ENCODE measurements at places on chromosomes 5 and 9.

DNA sequence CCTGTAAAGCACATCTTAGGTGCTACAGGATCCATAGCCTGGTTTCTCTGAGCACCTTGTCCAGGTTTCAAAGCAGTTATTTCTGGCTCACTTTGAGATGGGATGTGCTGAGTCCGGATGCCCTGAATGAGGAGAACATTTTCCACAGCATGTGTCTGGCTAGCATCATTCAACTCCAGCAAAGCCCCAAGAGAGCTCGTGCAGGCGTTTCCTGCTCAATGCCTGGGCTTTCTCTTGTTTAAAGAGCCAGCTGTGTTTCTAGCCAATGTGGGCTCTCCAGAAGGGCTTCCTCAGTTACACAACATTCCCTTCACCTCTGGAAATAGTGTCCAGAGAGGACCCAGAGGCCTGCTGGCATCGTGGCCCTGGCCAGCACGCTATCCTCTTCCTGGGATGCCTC lies 411.7 kb downstream of the DMAC1 start:
- DNase-seq = no peak

- no peak for DNase-seq
These were observed 580 bp upstream of the PRRX2 start for GRCh38 chr9:129664746-129665388.

DNA sequence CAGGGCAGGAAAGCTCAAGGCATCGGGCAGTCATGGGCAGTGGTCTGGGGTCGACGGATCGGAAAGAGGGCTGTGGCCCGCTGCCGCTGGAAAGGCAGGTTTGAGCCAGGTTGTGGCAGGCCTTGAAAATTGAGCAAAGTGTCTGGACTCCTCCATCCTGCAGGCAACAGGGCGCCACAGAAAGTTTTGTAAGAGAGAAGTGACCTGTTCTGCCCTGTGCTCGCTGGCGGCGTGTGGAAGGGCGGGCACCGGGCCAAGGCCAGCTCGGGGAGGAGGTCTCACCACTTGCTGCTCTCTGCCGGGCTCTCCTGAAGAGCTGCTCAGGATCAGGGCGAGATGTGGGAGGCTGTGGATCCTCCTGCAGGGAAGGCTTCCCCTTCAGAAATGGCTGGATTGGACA lies 41.4 kb upstream of the FAT2 start:
- no peak for DNase-seq

DNA sequence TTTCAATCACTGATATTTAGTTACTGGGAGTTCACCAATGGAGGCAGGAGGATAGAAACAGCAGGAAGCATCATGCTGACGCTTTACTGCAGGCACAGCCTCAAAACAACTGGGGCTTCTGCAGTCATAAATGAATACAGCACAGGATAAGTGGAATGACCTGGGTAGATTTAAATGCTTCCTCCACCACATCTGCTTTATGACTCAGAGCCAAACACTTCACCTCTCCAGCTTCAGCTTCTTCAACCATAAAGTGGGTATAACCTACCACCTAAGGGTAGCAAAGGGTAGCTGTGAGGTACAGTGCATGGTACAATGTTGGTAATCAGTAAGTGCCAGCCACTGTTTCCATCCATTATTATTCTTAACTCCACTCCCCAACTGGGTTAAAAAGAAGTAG lies 28.4 kb downstream of the RASEF start:
- no peak for DNase-seq

DNA sequence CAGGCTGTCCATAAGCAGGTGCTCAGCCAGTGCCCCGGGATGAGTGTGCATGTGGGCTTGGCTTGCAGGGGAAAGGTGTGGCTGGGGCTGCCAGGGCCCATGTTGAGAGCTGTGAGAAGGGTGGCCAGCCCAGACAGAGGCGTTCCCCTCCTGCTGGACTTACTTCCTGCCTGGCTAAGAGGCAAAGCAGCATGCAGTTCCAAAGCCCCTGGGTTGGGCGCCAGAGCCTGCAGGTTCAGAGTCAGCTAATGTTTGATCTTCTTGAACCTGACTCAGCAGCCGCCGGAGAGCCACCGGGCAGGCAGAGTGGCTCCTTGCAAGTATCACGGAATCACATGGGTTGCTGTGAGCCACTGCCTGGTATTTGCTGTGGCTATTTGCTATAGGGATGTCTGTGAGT lies 168.4 kb upstream of the MAP1B start:
- no peak for DNase-seq

GRCh38 chr9:111151537-111151936 lies 113.3 kb upstream of the LPAR1 start:
- DNase-seq = no peak

DNA sequence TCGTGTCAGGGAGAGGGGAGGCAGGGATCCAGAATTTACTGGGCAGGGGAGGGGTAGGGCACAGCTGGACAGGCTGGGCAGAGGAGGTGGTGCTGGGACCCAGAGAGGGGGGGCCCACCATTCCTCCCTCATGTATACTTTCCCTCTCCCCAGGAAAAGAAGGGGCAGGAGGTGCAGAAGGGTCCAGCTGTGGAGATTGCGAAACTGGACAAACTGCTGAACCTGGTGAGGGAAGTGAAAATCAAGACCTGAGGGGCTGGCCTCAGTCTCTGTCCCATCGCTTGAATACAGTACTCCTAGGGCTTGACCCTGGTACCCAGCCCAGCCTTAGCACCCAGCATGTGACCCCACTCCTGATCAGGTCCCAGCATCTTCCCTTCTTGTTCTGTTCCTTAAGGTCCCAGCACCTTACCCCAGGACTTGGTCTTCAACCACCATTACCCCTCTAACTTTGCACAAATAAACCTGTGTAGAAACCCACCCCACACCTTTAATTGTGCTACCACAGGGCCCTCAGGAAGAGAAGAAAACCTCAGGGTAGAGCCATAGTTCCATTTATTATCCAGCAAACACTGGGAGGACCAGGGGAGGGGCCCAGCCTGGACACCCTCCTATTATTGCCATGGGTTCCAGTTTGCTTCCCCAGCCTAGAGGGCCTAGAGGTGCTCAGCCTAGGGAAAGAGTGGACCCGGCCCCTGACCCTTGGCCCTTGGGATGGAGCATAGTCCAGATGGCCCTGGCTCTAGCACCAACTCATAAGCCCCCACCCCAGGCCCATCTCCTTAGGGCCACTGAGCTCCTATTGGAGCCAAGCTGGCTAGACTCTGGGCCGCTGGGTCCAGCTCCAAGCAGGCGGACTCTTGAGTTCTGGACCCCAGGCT lies 2.0 kb downstream of the ENHO start:
- DNase-seq = no peak

GRCh38 chr5:52657247-52657645 lies 130.5 kb upstream of the ITGA1 start:
- no peak for DNase-seq

- no peak for DNase-seq
These were observed 61.3 kb upstream of the SPIN1 start for GRCh38 chr9:88326936-88327335.

GRCh38 chr5:78288246-78288645 lies 6.3 kb downstream of the AP3B1 start:
- DNase-seq = no peak

DNA sequence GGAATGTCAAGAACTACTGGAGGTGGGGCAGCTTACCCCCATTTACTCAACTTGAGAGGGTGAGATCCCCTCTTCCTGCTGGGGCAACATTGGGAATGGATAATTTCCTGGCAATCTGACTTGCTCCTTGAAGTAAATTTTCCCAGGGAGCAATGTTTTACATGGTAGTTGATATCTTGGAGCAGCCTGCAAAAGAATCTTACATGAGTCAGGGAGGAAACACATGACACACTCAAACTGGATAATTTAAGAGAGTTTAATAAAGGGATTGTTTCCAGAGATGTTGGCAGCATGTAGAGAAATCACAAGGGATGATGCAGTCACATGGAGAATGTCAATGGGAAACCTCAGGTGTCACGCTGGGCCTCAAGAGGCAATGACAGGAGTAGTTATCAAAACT lies 212.5 kb downstream of the GAS1 start:
- DNase-seq = no peak

DNA sequence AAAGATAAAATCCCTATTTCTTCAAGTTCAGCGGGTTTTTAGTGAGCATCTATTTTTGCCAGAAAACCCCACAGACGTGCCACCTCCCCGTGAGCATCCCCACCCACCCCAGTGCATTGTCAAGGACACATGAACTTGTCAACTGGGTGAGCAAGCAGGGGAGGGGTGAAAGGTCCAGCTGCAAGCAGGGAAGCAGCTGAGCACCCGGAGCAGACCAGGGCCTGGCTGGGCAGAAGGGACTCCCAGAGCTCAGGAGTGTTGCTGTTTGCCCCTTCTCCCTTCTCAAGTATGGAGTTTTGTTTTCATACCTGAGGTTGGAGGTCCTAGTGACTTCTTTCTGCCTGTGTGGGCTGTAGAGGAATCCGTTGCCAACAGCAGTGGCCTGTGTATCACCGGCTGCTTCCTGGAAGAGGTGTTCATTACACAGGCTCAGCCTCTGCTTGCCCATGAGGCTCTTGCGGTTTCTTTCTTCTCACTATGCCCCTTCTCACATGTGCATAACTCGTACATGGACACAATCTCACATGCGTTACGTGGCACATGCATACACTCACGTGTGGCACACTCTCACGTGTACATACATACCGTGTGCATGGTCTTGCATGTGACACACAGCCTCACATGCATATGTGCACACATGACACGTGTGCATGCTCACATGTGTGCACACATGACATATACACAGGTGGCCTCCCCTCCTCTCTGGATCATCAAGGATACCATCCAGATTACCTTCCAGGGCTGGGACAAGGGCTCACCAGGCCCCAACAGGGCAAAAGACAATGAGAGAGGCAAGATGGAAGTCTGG lies 126.7 kb downstream of the MVB12B start:
- no peak for DNase-seq

- no peak for DNase-seq
These were observed 15.9 kb downstream of the MAN2A1 start for GRCh38 chr5:109705596-109705995.

DNA sequence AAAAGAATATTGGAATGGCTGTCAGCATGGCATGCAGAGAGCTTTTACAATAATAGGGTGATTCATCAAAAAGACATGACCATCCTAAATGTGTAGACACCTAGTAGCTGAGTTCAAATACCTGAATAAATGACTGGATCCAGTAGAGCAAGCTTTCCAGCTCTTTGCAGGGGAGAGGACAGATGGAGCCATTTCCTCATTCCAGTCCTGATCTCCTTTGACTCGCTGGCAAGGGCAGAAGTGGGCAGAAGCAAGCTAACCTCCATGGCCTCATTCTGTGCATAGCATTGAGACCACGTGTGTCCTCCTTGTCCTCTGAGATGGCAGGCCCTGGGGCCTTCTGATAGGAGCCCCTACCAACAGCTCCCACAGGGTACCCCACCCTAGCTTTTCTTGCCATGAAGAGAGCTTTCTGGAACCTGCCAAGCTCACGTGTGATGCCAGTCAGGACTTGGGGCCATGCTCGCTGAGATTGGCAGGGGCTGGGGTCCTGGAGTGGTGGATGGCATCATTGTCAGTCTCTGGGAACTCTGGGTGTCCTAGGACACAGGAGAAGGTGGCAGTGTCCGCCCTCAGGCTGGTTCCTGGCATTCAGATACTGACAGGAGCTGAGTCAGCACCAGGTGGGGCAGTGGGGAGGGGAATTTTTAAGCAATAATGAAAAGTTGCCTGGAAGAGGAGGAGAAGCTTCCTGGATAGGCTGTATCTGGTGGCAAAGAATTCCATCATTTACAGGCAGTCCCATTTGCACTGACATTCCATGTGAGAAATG lies 33.6 kb downstream of the WWC1 start:
- no peak for DNase-seq

GRCh38 chr5:157476702-157477408 lies 16.8 kb downstream of the NIPAL4 start:
- no peak for DNase-seq

- no peak for DNase-seq
These were observed 64.6 kb upstream of the RASGRF2 start for GRCh38 chr5:80895523-80895922.

DNA sequence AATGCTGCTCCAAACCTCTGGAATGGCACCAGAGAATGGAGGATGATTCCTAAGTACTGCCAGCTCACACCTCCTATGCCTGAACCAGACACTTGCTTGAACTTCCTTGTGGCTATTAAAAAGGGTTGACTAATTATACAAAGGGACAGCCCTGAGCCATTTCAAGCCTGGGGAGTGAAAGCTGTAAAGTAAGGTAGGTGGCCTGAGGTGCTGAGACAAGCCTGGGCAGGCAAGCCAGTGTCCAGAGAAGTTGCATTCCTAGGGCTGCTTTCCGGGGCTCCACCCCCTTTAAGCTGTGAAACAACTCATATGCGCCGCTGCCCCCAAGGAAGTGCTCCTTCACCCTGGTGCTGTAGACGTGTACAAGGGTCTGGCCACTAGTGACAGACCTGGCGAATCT lies 79.9 kb upstream of the SLC1A3 start:
- DNase-seq = no peak

DNA sequence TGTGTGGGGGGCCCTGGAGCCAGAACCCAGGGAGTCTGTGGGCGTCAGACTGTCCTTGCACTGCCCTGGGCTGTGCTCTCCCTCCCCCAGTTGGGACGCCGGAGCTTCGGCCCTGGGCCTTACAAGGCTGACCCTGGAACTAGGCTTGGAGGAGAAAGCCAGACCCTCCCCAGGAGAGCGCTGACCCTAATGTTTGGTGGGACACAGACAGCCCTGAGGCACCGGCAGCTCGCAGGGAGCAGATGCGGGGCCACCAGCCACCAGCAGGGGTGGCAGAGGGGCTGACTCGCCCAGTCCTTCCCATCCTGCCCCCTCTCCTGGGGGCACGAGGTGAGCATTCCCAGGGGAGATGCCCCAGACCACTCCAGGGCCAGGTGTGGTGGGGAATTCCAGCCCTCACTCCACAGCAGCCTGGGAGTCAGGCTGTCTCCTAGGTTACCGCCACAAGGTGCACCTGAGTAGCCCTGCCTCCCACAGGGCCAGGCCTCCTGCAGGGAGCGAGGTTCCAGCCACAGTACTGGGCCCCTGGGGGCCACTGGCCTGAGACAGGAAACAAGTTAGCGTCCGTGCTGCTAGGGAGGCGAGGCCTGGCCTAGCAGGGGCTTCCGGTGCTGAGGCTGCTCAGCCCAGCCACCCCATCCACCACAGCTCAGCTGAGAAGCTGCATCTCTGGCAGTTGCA lies 134.6 kb downstream of the OLFM1 start:
- no peak for DNase-seq

DNA sequence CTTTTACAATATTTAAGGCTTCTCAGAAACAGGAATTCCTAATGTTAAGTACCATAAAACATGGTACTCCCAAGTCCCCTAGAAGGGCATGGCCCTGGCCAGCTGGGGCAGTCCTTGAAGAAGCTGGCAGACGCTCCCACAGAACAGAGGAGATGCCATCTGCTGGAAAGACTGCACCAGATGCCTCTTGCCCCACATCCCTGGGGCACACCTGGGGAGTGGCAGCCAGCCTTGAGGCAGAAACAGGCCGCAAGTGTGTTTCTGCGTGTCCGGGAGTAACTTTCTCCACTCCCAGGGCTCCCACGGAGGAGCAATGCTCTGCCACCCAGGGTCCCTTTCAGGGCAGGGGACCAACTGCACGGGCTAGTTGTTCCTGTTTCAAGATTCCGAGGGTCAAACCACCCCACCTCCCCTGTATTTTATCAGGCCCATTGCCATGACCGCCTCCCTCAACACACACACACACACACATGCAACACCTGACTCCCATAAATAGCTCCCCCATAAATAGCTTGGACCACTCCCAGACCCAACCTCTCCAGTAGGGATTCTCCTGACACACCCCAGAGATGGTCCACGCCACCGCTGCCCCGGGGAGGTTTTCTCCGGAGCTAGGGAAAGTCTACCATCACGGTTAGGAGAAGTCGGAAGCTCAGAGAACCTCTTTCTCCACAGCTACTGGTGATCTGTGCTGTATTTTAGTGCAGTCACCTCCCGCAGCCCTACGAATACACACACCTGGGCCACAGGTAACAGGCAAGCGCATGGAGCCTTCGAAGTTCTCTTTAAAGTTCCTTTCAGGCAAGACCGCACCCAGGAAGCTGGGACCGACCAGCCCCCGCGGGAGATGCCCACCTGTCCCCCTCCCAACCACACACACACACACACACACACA lies 1.5 kb downstream of the SPOCK1 start:
- DNase-seq = no peak

Data from stimulated activated CD4-positive, alpha-beta T cell treated with anti-CD3 and anti-CD28 coated beads, Interleukin-12 subunit alpha, Interleukin-12 subunit beta, amount 100 ng/mL, for 24 hours (primary cell).